Fibroblast of villous mesenchyme (primary cell): ENCODE measurements at places on chromosomes 3 and 15.

GRCh38 chr15:38176155-38176554 is 76.5 kb upstream of the SPRED1 start:
- peak; percentile 52 for DNase-seq

GRCh38 chr15:89695198-89695597 is 4.6 kb downstream of the WDR93 start:
- no peak for DNase-seq

DNA sequence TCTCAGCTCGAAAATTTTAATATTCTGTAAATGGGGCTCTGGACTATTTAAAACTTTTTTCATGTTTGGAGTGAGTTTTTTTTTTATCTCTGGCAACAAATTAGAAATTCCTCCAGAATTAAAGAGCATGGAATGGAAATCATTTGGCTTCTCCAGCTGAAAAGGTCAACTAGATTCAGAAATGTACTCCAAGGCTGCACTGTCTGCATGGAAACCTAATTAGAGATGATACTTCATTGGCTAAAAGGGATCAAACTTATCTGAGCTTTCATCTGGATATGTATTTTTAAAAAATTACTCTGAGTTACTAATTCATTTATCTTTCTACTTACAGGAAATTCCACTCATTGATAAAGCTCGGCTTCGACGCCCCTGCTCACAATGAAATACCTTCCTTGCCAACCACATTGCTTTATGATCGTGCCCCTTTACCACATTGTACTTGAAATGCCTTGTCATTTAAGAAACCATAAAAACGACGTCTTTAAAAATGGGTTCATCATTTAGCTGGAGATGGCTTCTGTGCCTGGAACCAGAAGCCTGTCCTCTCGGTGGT is 285.5 kb upstream of the ICE2 start:
- DNase-seq: no peak

DNA sequence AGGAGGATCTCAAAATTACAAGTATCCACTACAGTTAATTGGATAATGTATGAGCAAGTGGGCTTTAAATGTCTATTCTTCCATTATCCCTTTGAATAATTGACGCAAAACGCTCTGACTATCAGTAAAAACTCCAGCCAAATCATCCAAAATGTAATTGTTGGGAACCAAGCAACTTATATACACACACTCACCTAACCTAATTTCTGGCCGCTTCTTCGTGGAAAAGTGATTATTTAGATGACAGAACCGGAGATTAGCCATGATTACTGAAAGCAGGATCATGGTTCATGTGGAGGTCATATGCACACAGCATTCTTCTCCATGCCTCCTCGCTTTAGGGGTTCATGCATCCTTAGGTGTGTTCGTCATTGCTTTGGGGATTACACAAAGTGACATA is 992.4 kb downstream of the NAALADL2 start:
- no peak for DNase-seq

DNA sequence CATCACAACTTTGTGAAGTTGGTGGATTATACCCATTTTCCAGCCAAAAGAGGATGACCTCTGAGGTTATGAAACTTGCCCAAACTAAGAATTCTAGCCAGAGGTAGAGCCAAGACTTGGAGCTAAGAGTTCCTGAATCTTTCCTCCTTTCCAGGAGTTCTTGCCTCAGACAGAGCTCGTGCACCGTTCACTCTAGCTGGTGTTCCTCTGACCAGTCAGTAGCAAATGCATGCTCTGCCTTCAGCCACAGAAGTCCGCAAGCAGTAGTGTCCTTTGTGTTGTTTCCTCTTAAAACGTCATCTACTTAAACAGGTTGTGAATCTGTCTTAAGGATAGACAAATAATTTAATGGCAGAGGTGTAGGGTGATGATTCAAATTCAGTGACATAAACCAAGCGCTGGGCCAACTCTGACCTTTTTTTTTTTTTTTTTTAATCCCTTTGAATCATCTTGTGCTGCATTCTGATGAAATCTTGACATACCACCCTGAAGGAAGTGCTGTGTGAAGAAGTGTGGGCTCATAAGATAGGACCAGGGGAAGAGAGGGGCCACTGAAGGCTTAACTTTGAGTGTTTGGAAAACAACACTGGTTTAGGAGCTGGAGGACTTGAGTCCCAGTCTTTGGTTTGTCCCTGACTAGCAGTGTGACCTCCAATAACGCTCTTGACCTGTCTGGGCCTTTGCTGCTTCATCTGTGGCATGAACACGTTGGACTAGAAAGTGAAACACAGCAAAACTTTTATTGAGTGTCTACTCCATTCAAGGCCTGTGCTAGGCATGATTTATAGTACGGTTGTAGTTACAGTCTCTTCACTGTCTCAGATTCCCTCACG is 53.4 kb downstream of the ITPR1 start:
- peak; percentile 16 for DNase-seq

- DNase-seq: no peak
Observed at GRCh38 chr3:118705487-118706219, 329.0 kb downstream of the IGSF11 start.

DNA sequence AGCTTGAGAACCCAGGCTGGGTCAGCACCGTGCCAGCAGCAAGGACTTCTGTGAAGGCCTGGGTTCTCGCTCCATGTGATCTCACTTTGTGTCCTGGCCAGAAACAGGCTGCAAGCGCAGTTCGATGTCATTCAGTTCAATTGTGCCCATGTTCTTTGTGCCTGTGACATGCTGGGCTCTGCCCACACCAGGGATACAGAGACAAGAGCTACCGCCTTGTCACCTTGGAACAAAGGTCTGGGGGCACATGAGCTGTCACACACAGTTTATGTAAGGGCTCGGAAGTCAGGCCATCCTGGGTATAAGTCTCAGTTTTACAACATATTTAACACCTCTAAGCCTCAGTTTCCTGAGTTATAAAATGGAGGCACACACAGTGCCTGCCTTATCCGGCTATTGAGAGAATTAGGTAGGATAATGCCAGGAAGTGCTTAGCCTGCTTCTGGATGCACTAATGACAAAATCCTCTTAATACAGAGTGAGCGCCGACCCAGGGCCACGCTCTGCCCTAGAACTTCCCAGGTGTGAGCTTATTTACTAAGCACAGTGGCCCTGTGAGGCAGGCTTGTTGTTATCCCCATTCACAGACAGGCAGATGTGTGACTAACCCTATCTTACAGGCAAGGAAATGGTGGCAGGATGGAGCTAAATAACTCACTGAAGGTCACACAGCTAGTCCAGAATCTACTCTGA is 50.4 kb upstream of the LIMD1 start:
- DNase-seq: no peak
